ENCODE measurements at places on chromosomes 13 and 19. TPM values are rescaled to one million over a fixed set of nuclear protein-coding genes. Genes with fewer than 3 reads are reported as not detected.

- no peak for DNase-seq
Observed at GRCh38 chr13:97569841-97570240, 135.9 kb downstream of the RAP2A start.

The NALCN gene
- total RNA-seq = 1.2 TPM

GRCh38 chr13:76775088-76775740 is 111.0 kb downstream of the KCTD12 start:
- DNase-seq = no peak

DNA sequence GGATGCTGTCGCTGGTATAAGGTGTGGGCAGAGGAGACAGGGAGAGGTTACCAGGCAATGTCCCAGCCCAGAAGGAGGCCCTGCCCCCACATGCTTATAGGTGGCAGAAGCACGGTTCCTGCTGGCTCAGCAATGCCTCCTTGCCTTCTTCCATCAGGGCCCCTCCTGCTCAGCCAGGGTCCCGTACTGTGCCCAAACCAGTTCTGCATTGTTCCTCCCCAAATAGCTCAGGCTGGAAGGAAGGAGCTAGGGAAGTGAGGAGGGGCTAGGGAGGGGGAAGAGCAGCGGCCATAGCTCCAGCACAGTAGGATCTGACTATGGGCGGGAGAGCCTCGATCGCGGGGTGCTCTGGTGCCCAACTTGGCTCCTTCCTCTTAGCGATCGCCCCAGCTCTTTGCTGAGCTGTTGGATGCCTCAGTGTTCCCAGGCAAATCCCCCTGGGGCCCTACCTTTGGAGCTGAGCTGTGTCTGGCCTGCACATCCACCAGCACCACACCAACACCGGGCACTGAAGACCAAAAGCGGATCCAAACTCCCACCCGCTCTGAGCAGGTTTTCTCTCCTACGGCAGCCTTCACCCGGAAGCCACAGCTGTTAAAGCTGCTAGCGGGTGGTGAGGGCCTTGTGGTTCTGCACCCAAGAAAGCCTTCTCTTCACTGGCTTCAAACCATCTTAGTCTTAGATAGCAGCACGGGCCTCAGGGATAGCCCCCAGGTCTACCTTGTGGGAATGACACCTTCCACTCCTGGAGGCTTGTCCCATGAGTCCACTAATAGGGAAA is 32.1 kb upstream of the PEPD start:
- no peak for DNase-seq

DNA sequence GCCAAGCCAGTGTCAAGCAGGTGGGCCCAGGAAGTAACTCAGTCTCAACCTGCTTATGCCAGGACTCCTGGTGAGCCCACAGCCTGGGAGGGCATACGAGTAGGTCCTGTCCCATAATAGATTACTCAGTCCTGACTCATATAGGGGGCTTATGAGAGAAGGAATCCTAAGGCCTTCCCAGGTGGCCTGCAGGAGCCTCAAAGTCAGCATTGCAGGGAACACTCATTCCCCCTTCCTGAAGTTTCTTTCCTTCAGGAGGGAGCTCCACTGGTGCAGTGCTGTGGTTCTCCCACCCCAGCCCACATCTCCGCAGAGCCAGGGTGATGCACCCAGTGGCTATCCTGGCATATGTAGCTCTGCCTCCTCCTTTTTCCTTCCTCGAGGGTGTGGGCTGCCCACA is 137.3 kb downstream of the ZIC5 start:
- DNase-seq = no peak
